Breast epithelium (tissue), 4 donors: ENCODE measurements at places on chromosomes 11 and 22. TPM values are rescaled to one million over a fixed set of nuclear protein-coding genes. Genes with fewer than 3 reads are reported as not detected.

GRCh38 chr11:56103210-56103737 lies at the start of gene OR8H2:
OR8H2 (plus strand) TSS chr11:56103687; CDS start chr11:56105043, 1,356 bp downstream.
- no peak for DNase-seq

GRCh38 chr11:109249597-109249996 lies 172.4 kb upstream of the C11orf87 start:
- DNase-seq = no peak

GRCh38 chr11:119847853-119848252 lies 118.9 kb upstream of the NECTIN1 start:
- DNase-seq = no peak

- peak; percentile 72 for DNase-seq
Measured at GRCh38 chr11:120324932-120325810, at the start of gene TLCD5. TLCD5 (plus strand) TSS chr11:120325299; CDS start chr11:120327442, 2,143 bp downstream.

Gene OVOL1
- not detected for total RNA-seq

Gene ART5
- 1.3 TPM for total RNA-seq

GRCh38 chr22:39481054-39481453 lies 21.0 kb upstream of the MIEF1 start:
- DNase-seq = no peak

DNA sequence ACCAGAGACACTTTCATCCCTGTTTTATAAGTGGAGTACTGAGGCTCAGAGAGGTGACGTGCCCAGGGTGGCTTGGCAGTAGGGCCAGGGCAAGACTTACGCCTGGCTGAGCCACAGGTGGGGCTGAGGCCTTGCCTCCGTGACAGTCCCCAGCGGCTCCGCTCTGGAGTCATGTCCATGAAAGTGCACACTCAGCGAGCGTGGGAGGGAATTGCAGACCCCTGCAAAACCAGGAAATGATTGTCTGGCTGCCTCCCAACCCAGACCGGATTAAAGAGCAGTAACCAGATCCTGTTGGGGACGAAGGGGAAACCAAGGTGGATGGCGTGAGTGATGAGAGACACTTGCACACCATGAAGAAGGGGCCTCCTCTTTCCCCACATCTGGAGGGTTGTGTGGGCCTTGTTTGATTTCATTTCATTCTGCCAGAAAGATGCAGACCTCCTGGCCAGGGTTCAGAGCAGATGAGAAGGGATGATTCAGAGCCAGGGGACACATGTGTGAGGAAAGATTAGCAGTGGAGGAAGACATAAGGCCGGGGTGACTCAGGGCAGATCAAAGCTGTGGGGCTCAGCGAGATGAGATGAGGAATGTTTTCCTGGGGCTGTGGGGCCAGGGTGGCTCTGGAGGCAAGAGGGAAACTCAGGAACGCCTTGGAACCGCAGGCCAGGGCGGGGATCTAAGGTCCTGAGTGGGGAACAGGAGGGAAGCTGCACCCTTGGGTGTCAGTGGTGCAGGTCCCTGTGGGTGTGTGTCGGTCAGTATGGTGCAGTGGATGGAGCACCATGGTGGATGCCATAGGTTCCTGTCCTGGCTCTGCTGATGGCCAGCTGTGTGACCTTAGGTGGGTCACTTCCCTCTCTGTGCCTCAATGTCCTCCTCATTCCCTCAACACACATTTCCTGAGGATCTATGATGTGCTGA lies 29.9 kb upstream of the LRRC32 start:
- DNase-seq = no peak

DNA sequence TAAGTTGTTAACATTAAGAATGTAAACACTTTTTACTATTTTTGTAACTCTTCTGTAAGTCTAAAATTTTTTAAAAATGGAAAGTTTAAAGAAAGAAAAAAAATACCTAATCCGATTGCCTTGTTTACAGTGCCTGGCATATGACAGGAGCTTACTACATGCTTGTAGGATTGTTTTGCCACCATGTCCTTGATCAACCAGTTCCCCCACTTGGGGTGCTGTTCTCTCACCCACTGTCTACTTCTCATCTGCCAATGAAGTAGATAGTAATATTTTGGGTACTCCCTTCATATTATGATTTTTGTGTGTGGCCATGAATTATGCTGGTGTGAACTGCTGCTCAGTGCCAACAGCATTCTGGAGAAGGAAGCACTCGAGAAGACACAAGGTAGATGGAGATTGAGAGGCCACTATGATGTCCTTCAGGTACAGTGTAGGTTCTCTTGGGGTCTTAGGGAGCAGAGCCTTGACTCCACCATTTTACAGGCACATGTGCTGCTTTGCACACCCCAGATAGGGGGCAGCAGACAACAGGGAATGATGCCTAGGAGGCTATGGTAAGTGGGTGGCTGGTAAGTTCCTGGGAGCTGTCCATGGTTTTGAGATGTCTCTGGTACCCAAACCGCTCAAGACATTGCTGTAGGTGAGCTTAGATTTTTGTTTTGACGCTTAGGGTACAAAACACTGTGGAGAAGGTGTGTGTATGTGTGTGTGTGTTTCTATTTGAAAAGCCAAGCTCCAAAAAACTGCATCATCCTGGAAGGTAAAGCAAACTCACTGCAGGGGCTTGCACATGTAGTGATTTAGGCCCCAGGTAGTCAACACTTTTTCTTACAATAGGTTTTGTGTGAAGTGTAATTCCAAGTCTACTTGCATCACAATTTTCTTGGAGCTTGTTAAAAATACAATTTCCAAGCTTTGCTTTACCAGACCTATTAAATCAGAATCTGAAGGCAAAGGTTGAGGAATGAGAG lies 494.5 kb upstream of the LARGE1 start:
- no peak for DNase-seq

- DNase-seq = no peak
Measured at GRCh38 chr11:125239585-125240560, 75.3 kb downstream of the PKNOX2 start.

- no peak for DNase-seq
Measured at GRCh38 chr11:130550984-130551383, 102.5 kb downstream of the ADAMTS15 start.

- DNase-seq = no peak
Measured at GRCh38 chr22:39567135-39567946, 3.2 kb upstream of the CACNA1I start.

DNA sequence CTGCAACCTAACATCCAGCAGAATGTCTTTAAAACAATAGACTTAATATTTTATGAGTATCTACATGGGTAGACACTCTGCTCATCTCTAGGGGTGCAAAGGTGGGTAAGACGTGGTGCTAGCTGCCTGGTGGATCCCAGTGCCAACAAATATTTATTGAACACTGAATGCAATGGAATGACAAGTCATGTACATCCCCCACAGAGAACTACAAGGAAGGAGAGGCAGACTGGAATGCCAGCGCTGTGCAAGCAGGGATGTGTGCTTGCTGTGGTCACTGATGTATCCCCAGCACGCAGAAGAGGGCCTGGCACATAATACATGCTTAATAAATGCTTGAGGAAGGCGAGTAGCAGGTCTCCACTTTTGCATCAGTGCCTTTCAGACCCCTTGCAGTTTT lies 61.9 kb downstream of the CD6 start:
- DNase-seq = peak; percentile 2
